IPS DF 19.7 (cell line): ENCODE measurements at places on chromosomes 4 and X.

DNA sequence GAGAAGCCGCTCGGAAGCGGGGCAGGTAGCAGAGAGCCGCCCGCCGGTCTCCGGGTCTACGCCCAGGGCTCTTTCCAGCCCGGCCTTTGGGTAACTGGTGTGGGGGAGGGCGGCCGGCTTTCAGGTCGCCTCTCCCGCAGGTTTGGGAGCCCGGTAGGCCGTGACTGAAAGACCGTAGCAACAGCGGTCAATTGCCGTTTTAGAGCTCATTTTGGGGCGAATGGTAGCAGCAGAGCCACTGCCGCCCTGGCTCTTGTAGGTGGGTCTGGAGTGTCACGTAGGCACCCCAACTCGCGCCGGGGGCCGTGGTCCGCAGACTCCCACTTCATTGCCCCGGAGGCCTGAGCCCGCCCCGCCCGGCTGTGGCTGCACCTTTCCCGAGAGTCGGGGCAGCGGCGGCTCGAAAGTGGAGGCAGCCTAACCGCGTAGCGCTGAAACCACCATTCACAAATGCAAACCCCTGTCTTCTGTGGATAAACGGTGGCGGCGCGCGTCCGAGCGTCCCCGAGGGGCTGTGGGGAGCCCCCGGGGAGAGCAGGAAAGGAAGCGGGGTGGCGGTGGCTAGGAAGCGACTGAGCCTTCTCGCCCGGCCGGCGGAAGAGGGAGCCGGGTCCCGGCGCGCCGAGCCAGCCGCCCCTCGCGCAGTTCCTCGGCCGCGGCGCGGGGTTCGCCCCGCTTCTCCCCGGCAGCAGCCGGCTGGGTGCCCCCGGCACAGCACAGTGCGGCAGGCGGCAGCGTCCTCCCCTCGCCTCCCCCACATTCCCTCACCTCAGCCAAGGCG is 2185.1 kb upstream of the TENM3 start:
- DNase-seq = no peak

DNA sequence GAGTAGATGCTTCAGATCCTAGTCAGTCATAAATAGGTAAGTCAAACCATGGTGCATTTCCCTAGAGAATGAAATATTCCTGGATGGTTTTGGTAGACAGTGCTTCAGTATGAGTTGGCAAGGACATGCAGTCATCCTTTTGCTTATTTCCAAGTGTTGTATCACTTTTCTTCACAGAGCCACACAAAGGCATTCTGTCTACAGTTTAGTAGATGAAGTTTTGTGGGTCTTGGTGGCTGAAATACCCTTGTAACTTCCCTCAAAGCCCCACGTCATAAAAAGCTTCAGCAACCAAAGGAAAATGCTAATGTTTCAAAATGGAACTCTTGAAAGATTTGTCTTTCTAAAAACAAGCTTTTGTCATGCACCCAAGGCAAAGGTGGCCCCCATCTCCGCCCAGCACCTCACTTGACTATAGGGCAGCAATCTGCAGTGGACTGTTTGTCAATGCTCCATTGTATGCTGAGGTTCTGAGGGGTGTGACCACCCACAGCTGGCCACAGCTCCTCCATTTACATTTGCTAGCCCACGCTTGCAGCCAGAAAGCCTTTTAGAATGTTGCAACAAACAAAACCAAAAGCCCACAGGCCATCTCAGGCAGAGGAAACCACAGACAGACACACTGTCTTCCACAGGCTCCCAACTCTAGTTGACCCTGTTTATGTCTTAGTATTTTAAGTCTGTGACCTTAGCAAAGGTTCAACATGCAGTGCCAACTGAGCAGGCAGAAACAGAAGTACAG is 87.1 kb upstream of the FAM9C start:
- DNase-seq = no peak

- DNase-seq = no peak
Observed at GRCh38 chrX:10506781-10507180, 113.6 kb downstream of the MID1 start.

DNA sequence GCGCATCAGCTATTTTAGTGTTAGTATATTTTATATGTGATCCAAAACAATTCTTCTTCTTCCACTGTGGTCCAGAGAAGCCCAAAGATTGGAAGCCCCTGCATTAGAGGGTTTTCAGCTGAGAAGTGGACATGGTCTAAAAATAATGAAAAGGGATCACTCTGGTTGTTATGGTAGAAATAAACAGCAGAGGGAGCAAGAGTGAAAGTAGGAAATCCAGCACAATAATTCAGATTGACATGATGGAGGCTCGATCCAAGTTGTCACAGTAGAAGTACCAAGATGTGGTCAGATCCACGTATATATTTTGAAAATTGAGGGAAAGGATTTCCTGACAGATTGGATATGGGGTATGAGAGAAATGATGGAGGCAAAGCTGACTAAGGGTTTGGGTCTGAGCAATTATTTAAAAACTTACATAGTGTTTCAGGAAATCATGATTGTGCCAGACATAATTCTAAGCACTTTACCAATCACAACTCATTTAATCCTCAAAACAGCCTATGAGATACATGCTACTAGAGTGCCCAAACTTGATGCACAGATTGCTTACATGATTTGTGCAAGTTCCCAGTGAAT is 17.0 kb upstream of the TMEM144 start:
- DNase-seq = no peak

DNA sequence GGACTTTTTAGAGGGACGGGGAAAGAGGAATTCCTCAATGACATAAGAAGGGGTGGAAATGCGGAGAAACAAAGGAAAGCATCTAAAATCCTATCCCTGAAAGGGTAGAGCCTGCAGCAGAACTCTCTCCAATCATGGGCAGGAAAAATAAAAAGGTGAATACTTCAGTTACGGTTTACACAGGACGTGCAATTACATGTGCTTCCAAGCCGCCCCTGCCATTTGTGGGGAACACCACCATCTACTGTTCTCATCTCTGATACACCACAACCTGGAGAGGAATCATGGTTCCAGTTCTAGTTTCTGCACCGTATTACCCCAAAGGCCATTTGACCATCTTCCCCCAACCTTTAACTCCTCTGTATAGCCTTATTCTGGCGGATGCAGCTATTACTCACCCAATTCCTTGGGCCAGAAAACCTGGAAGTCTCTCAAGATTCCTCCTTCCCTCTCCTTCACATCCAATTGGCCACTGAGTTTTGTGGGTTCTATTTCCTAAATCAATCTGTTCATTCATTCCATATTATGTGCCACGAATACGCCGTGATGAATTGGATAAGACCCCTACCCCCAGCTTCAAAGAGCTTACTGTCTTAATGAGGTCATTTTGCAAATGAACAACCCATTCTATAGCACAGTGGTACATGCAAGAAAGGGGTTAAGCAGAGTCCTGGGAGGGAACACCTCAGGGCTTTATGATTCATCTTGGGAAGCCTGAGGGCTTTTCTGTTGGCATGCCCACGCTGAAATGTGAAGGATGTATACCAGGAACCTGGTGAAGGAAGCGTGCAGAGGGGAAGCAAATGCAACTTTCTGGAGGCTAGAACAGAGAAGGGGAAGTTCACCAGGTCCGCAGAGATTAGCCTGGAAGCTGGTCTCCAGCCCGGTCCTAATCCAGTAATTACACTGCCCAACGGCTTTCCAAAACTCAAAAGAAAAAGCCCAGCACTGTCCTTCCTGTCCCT is 1.4 kb upstream of the MSL3 start:
- DNase-seq = no peak

DNA sequence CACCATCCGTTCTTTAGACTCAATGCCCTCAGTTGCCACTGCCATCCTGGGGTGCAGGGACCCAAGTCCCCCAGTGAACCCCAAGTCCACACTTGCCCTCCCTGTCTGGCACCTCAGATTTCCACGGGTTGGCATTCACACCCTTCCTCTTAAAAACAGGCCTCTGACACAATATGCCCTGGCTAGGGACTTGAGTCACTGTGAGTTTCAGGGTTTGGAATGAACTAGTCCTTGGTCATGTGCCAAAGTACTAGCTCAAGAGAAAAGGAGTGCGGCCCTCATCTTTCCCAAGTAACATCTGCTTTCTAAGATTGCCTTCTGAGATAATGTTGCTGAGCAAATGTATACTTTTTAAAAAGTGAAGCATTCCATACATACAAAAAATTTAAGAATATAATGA is 134.0 kb downstream of the MID1 start:
- no peak for DNase-seq

DNA sequence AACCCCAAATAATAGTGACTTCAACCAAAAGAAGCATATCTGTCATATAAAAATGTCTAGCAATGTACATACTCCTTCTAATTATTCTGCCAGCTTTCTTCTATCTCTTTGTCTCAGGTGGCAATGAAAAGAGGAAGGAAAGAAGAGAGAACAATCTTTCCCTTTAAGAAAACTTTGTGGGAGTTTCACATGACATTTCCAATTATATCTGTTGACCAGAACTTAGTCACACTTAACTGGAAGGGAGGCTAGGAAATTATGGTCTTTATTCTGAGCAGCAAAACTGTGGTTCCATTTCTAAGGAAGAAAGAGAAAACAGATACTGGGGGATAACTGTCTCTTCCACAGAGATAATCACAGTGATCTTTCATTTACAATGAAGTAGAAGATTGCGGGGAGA is 12.9 kb upstream of the MAOA start:
- DNase-seq = no peak

DNA sequence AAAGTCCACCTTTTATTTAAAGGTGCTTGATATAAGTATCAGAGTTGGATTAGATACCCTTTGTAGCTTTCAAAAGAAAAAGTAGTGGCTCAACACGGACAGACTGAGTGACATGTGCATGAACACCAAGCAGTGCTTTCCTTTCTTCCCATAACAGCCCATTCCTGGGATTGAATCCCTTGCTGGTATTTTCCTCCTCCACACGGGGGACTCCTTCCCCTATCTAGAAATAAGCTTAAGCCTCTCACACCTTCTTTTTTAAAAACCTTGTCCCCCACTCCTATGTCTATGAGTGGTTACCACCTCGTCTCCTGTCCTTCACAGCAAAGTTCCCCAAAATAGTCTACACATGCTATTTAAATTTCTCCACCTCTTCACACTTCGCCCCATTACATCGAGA is 5.1 kb downstream of the AP1S2 start:
- no peak for DNase-seq

- no peak for DNase-seq
Observed at GRCh38 chrX:8586953-8587352, 122.3 kb downstream of the VCX3B start.

GRCh38 chr4:7073526-7074390 is 5.9 kb upstream of the GRPEL1 start:
- peak; percentile 42 for DNase-seq

GRCh38 chr4:70364002-70364401 is 3.4 kb downstream of the SMR3A start:
- no peak for DNase-seq
